NCI-H1105 treated with DMSO at 0.1 percent for 48 hours (cell line): ENCODE measurements at places on chromosomes 1 and 21.

GRCh38 chr1:226576601-226577000 lies 28.0 kb downstream of the STUM start:
- DNase-seq: no peak

DNA sequence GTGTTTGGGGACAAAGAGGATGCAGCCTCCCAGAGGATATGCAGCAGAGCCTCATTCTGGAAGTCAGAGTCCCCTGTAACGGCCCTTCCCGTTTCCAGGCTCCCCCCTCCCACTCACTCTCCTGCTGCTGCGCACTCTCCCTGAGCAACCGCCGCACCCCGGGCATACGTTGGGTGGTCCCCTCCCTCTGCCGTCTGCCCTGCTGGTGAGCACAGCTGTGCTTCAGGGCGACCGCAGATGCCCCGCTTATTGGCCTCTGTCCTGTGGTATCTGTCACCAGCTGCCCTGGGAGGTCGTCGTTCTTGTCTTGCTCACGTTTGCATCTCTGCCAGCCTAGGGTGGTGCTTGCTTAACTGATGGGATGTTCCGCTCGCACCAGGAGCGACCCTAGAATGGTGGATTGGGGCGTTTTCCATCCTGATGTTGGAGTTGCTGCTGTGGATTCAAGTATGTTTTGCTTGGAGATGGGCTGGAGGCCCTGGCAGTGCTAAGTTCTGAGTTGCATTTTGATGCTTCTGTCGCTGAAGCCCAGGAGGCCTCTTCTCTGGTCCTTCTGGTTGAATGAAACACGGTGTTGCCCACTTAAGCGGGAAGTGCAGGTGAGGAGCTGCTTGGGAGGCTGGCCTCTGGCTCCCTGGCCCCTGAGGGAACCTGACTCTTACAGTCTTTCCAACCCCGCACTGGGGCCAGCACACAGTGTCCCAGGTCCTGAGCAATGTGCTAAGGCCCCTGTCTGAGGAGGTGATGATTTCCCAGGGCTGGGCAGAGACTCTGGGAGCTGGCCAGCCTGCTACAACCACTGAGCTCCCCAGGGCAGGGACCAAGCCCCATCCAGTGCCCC lies 3.2 kb downstream of the TMEM201 start:
- no peak for DNase-seq

DNA sequence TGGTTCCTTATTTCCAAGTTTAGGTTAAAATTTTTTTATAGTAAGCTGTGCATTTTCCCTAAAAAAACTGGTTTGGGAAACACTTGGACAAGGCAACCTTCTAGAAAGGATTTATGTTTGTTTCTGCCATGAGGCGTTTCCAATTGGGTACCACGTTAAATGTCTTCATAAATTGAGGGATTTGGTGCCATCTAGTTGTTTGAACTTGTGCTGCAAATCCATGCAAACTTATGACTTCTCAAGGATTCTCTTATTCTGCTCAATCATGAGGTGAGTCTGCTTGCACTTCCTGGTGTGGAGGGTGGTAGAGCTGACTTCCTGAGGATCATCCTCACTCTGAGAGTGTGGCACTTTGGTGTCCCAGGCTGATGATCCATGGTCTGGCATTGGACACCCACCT lies 123.3 kb downstream of the PCNX2 start:
- DNase-seq: no peak

DNA sequence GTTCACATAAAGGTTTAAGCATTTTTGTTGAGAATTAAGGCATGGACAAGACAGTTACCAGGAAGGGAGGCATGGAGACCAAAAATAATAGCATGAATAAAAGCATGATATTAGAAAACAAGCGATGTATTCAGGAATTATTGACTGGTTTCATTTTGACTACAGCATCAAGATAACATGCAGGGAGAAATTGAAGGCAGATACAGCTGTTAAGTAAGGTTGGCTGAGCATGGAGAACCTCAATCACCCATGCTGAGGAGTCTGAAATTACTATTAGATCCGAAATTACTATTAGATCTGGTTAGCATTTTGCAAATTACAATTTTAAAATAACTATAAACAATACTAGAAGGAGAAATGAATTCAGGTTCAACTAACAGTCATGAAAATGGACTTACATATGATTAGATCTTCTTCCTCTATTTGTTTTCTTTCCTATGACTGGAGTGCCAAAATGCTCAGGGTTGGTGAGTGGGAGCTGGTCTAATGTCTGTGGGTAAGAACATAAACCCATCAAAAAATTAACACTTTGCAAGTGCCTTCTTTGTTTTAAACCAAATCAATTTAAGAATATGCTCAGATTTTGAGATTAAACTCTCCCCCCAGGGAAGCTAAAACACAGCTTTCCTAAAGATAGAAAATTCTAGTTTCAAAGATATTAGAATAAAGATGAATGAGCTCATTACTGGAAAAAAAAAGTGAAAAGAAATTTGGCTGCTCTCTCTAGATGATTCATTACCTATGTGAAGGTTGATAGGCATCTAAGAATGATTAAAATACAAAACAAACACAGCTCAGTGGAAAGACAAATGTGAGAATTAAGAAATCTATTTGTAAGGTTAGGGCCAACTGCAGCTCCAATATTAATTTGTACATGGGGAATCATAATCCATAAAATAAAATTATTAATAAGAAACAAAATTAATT lies 81.7 kb downstream of the ARID4B start:
- no peak for DNase-seq

DNA sequence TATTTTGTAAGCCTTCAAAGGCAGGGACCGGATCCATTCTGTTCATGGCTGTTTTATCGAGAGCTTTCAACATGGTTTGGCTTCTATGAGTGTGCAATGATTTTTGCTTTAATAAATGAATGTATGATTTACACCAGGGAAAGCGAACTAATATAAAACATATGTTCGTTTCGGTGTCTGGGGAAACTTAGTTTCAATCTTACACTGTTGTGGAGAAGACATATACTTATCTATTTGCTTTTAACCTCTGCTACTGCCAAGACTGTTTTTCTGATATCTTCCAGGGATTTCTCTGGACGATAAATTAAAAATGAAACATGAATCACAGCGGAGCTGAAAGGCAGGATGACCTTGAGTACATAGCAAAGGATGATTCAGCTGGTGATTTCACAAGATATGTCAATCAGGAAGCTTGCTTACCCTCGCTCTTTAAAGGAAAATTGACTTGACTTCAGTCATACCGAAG lies 14.7 kb upstream of the CYYR1 start:
- no peak for DNase-seq

DNA sequence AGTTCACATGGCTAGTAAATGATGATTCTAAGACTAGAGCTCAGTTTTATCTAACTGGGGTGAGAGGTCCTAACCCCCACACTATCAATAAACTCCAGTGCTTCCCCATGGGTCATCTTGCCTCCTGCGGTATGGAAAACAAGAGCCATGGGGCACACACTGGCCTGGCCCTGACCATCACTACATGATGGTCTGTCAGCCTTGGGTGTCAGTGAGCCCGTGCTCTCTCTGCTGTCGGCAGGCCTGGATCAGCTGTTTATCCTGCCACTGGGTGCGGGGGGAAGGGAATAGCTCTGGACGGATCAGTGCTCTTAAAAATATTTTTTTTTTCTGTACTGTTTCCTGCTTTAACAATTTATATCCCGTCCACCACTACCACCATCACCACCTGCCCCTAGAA lies 255.0 kb upstream of the ADGRL2 start:
- DNase-seq: no peak

DNA sequence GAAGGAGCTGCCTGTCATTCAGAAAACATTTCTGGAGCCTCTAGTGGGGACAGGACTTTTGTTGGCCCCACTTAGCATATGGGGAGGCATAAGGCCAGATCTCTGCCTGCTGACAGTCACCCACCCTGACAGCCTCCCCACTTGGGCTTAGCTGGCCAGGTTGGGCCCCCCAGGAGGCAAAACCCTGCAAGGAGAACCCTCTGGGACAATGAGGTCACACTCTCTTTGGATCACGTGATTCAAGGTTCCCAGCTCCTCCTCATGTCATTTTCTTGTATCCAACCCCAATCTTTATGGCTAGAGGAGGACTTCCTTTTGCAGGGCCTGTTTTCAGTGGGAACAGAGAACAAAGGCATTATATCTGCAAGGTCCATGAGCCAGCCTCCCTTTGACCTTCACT lies 60.0 kb downstream of the NAV1 start:
- DNase-seq: no peak
